Epithelial cell of proximal tubule (primary cell): ENCODE measurements at places on chromosomes 16 and 17. TPM values are rescaled to one million over a fixed set of nuclear protein-coding genes. Genes with fewer than 3 reads are reported as not detected.

DNA sequence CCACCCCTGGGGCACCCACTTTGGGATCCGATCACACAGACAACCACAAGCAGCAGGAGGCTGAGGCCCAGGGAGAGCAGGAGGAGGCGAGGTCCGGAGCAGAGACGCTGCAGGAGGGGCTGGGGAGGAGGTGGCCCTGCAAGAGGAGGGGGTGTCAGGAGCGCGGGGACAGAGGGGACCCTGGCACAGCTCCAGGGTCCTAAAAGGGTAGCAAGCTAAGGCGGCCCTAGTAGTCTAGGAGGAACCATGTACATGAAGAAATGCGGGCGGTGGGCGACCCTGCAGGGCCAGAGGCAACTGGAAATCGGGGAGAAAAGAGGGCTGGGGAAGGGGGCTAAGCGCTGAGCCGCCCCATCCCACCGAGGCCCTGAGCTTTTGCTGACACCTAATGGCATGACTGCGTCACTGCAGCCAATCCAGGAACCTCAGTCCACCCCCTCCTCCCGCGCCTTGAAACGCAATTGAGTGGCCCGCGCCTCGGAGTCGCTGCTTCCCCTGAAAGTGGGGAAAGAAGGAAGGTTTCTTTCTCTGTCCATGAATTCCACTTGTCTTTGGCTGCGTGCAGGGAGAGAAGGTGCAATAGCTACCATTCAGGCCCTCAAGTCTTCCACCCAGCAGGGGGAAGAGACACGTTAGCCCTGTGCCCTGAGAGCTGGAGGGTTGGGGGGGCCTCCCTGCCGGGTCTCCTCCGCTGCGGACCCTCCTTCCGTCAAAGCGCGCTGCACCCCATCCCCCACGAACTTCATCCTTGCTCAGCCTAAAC, 1.8 kb downstream of the ASGR1 start:
- no peak for DNase-seq

GRCh38 chr17:67605256-67605912, 112.4 kb upstream of the NOL11 start:
- DNase-seq: no peak

GRCh38 chr17:72479113-72479512, 358.3 kb downstream of the SOX9 start:
- no peak for DNase-seq

DNA sequence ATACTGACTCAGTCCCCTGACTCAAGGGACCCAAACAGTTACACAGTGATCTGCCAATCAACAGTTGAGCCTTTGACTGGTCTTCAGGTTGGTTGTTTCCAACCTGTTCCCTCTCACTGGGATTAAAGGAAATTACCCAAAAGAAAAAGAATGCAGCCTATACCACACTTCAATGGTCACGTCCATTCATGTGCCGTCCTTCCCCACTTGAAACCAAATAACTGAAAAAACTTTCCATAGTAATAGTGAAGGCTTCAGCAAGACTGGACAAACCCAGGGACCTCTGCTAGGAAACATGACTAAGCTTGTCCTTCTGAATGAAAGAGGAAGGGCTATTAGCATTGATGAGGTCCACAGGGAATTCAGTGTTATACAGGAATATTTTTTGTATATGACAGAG, 30.6 kb downstream of the MRPS23 start:
- no peak for DNase-seq

DNA sequence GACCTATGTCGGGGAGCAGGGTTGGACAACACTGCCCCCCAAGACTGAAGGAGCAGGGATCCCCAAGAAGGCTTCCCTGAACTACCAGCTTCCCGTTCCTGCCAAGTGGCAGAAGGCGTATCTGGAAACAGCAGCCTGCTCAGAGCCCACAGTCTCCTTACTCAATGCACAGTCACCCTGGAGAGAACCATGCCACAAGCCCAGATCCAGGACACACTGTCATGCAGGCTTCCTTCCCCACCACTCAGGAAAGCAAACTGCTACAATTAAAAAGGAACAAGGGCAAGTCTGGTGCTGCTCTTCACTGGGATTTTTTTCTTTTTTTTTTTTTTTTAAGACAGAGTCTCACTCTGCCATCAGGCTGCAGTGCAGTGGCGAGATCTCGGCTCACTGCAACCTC, 8.2 kb downstream of the WDR45B start:
- DNase-seq: no peak

DNA sequence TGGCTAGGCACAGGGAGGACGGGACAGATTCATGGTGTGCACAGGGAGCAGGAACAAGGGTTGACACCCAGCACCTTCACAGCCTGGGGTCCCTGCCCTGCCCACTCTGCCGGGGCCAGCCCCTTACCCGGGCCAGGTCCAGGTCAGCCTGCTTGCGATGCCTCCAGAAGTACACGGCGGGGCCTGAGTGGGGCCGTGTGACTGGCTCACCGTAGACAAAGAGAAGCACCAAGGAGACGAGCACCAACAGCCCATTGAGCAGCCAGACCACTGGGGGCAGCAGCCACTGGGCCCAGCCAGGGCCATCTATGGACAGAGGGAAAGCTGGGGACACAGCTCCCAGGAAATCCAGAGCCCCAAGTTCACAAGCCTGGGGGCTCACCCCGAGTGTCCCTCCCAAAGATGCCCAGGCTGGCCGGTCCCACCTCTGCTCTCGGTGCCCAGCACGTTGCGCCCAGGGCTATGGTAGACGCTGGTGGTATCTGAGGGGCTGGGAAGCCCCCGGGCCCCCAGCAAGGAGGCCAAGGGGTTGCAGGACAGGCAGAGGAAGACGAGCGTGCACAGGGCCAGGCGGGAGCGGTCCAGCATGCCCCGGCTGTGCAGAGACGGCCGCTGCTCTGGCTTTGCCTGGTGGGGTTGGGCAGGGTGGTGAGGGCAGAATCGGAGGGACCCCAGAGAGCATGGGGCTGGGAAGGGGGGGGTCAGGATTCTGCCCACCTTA, 19.8 kb downstream of the SREBF1 start:
- DNase-seq: no peak

DNA sequence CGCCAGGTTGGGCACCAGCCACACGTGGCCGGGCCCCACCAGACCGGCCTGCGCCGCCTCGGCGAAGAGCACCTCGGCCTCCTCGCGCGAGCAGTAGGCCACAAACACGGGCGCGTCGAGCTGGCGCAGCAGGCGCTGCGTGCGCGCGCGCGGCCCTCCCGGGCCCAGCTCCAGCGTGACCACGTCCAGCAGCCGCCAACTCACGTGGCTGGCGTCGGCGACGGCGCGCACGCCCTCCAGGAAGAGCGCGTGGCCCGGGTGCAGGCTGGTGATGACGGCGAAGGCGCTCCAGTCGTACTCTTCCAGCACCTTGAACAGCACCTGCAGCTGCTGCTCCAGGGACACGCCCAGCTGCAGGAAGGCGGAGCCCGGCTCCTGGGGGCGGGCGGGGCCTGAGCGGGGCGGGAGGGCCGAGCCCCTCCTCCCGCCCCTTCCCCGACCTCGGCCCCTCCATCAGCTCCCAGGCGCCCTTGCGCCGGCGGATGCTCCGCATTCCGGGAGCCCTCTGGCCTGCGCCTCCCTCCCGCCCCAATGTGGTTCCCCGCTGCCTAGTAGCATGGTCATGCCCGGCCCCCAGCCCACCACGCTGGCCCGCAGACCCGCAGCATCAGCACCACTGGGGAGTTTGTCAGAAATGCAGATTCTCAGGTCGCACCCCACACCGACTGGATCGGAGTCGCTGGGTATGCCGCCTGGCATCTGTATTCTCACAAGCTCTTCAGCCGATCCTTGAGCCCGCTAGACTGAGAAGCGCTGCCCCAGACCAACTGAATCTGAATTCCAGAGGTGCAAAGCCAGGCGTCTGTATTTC, 7.2 kb downstream of the GRIN2C start:
- DNase-seq: no peak

- DNase-seq: no peak
These were observed 33.8 kb downstream of the DEF8 start for GRCh38 chr16:89982318-89982717.

GRCh38 chr16:86377251-86378022, 132.9 kb upstream of the FOXF1 start:
- no peak for DNase-seq

GRCh38 chr17:67315865-67316264, 50.5 kb downstream of the PSMD12 start:
- no peak for DNase-seq

DNA sequence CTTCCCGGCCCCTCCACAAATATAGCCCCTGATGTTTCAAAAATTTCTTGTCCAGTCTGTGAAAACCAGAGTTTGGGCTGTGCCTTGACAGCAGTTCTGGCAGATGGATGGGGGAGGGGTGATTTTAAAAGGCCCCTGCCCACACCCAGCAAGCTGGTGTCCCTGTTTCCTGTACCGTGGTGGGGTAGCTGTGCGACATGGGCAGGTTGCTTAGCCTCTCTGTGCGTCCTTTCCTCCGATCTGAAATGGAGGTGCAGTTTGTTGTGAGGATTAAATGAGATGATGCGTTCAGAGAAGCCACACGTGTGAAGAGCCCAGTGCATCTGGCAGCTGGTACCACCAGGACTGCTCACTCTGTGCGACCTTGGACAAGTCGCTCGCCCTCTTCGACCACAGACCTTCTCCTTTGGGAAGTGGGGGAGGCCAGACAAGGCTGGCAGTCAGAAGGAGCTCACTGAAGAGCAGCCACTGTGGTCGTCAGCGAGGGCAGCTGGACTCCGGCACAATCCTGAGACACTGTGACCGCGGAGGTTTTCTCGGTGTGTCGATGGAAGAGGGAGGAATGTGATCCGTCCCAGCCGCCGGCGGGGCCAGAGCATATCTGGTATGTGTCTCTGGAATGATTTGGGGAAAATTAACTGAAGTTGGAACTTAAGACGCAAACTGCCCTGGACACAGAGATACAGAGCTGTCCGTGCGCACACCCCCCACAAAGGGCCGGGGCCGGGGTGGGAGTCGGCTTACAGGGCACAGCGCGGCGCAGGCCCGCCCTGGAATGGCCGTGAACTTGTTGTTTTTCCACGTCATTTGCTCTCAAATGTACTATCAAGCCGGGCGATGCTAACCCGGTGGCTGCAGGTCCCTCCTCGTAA, 721 bp upstream of the WFIKKN2 start:
- no peak for DNase-seq

DNA sequence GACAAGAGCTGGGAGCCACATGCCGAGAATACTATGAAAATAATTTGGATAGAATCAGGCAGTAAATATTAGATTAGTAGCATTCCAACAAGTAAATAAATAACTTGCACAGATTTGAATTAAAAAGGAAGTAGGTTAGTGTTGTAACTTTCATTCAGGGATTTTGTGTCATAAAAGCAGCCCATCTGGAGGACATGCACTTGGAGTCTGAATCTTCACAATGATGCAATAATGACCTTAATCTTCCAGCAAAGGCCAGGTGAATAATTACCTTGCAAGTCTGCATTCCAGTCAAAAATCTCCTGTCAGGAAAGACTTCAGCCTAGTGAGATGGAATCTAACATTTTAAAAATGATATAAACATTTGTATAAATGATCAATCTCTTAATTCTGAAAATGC, 518.1 kb downstream of the KCNJ2 start:
- peak; percentile 67 for DNase-seq

GRCh38 chr17:68344701-68345136, 53.4 kb downstream of the ARSG start:
- no peak for DNase-seq

- DNase-seq: peak; percentile 62
These were observed 13.6 kb downstream of the ZC3H7A start for GRCh38 chr16:11783319-11784037.

GRCh38 chr16:68843482-68844210, at the start of gene TANGO6:
TSS of gene TANGO6 (plus strand) at chr16:68843531. CDS start at chr16:68843618, 87 bp downstream.
- no peak for DNase-seq

GRCh38 chr17:14321980-14322776, 21.3 kb downstream of the HS3ST3B1 start:
- DNase-seq: no peak

DNA sequence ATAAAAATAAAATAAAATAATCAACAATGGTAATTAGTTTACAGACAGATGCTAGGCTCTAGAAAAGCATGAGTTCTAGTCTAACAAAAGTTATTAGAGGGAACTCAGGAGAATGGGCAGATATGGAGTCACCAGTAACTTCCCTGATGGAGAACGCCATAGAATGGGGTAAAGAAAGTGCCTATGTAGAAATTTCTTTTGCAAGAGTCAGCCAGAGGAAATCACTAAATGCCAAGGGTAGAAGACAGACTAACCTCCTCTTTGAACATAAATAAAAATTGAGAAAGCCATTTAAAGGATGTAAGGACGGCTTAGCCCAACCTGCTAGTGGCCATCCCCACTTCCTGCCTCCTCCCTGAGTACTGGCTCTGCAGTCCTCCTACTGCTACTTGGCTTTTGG, 141.6 kb downstream of the VPS53 start:
- no peak for DNase-seq

DNA sequence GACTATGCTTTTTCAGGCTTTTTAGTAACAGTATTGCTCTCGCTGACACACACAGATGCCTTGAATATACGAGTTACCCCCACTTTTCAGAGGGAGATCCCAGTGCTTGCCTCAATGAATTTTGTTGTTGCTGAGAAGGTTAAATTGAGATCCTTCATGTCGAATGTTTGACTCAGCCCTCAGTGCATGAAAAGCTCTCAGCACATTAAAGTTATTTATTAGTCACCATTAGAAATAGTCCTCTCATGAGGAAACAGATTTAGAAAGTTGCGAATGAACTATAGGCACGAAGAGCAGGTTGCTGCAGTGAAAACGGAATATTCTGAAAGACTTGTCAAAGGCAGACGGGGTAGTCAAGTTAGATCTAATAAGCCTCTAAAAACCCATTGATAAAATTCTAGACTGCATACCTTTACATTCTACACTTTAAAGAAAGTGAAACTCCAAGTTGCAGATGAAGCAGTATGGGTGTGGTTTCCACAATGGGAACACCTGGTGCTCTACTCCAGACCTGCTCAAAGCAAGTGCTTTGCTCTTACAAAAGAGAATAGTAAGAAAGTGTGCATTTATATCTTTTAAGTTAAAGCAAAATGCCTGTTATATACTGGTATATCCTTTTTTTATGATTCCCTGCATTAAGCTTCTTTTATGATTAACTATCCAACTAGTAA, 238.1 kb downstream of the MAF start:
- no peak for DNase-seq

- DNase-seq: no peak
These were observed 36.0 kb upstream of the ICAM2 start for GRCh38 chr17:64056269-64057005.

The WFDC1 gene
- total RNA-seq: not detected in 2 replicates

The MRPL27 gene
- total RNA-seq: 100 and 158 TPM in 2 replicates

The ABAT gene
- total RNA-seq: 1.6 and 3.9 TPM in 2 replicates

The SAMD14 gene
- total RNA-seq: 2.9 and 11.5 TPM in 2 replicates

The NAT9 gene
- 18.2 and 24.5 TPM in 2 replicates for total RNA-seq

The PMP22 gene
- total RNA-seq: 8.6 and 12.7 TPM in 2 replicates

The LGALS9B gene
- total RNA-seq: not detected in 2 replicates

The NPIPA5 gene
- total RNA-seq: 1.1 and 2.1 TPM in 2 replicates

The RSKR gene
- total RNA-seq: 3.0 and 4.3 TPM in 2 replicates
